Kidney (tissue), 22 donors: ENCODE measurements at places on chromosomes 2 and 18. TPM values are rescaled to one million over a fixed set of nuclear protein-coding genes. Genes with fewer than 3 reads are reported as not detected.
A peak's percentile ranks its signal among the peaks of the same experiment; 100 is the strongest.

KIAA2012 gene
- not detected for total RNA-seq

GRCh38 chr2:45265336-45265735, 256.1 kb upstream of the SIX2 start:
- no peak for DNase-seq

GRCh38 chr2:214395040-214395439, 15.8 kb upstream of the VWC2L start:
- DNase-seq, result no peak

OTX1 gene
- total RNA-seq, result not detected

- no peak for DNase-seq
These were observed 62.6 kb downstream of the KLF7 start for GRCh38 chr2:207103132-207103531.

REG3G gene
- 8.8 TPM for total RNA-seq

MARS2 gene
- total RNA-seq, result 6.3 TPM

GRCh38 chr2:231043796-231044195, 6.5 kb downstream of the C2orf72 start:
- no peak for DNase-seq

- peak; percentile 75 for DNase-seq
These were observed 24.6 kb upstream of the SPP2 start for GRCh38 chr2:234025891-234026401.

DNA sequence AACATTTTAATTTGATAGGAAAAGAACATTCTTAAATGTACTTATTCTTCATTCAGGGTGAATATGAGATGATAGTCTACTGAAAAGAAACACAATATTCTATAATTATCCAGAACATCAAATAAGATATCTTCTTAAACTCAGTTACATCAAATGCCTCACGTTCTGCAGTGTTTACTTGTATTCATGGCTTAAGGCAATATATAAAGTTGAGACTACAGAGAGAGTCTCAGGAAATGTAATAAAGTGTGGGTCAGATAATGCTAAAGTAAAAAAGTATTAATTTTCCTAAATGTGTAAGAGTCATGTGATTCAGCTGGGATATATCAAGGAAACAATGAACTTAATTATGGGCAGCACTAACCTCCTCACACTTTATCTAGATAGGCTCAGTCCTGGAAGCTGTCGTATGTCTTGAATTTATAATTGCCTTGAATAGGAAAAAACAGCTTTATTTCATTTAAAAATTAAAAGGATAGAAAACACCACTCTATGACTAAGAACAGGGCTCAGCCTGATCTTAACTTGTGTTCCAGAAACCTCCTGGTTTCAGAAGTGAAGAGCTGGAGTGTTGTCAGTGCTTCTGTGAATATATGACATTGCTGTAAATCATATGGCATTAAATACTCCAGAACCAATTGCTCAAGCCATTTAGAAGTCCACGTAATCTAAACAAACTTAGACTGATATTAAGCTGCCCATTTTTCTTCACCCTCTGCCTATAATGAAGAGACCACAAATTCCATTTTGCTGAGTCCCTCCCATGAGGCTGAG, 240.2 kb downstream of the FSIP2 start:
- peak; percentile 41 for DNase-seq

PSD4 gene
- total RNA-seq, result 42.0 TPM

TTC39C gene
- 17.4 TPM for total RNA-seq

POMC gene
- total RNA-seq, result 1.5 TPM

GRCh38 chr2:53727921-53728320, 39.7 kb upstream of the CHAC2 start:
- no peak for DNase-seq

FBXO41 gene
- 5.2 TPM for total RNA-seq

GAREM1 gene
- total RNA-seq, result 47.0 TPM

- DNase-seq, result peak; percentile 82
These were observed at the start of gene MTLN for GRCh38 chr2:110211938-110212858. Gene MTLN (minus strand): TSS chr2:110212547. CDS start chr2:110212525, 22 bp downstream.

PREB gene
- 46.1 TPM for total RNA-seq

GRCh38 chr2:176490061-176490861, 221.0 kb downstream of the MTX2 start:
- DNase-seq, result peak; percentile 84

- DNase-seq, result no peak
These were observed 105.2 kb downstream of the LYPD6B start for GRCh38 chr2:149143734-149144133.

TRABD2A gene
- 3.4 TPM for total RNA-seq

DNA sequence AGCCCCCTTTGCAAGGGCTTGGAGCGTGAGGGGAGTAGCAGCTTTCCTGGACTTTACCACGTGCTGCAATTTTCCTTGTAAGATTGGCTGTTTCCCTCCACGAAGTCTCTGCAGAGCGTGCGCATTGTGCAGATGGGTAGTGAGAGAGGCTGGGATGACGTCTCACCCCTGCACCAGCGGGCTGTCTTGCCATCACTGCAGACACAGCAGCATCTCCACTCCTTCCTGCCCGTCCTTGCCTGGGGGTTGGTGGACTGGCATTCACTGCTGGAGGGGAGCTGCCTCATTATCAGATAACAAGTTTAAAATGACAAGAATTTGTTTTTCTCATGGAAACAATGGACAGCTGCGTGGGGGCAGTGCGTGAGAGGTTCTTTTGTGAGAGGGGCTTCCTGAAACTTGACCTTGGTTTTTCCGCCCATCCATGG, 45.3 kb upstream of the HS6ST1 start:
- DNase-seq, result no peak

MAPRE3 gene
- total RNA-seq, result 17.9 TPM
